ENCODE measurements at places on chromosomes 2 and 18.
A peak's percentile ranks its signal among the peaks of the same experiment; 100 is the strongest.

DNA sequence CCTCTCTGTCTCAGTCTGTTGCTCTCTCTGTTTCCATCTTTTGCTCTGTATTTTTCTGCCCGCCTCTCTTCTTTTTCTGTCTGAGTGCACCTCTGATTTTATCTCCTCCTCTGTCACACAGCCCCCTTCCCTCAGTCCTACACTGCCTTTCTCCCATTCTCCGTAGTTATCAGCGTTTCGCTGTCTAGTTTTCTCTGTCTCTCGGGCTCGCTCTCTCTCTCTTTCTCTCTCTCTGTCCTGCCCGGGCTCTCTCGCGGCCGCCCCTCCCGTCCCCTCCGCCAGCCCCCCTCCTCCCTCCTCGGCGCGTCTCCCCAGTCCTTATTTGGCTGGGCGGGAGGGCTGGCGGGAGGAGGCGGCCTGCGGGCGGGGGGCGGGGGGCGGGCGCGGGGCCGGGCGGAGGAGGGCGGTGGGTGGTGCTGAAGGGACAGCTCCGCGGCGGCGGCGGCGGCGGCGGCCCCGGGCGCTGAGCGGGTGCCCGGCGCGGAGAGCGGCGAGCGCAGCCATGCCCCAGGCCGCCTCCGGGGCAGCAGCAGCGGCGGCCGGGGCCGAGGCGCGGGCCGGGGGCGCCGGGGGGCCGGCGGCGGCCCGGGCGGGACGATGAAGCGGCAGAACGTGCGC lies at the start of gene KCNK3:
Gene KCNK3 (plus strand): TSS at position 444 of the 618 bp plus-strand sequence. CDS start 154 bp downstream, at position 598.
- no peak for DNase-seq

GRCh38 chr2:129396980-129397599 lies 582.4 kb upstream of the RAB6C start:
- DNase-seq = no peak

DNA sequence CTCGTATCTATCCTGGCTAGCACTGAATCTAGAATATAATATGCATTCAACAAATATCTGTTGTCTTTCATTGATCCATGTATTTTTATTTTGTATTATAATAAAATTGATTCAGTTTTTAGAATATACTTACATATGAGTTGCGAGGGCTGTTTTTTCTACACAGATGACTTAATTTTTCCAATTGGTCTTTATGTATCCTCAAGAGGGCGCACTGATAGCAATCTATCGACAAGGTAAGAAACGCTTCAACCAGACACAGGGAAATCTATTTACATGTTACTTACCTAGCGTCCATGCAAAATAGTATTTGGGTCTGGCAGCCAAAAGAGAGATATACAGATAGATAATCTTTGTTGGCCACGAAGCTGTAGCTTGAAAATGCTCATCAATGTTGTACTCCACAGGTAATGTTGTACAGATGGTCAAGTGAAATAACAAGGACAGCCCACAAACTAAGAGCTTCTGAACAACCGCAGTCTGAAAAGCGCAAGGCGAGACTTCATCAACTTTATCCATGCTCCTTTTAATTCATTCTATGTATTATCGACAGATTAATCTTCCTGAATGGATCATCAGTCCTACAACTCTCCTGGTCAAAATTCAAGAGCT lies 35.5 kb upstream of the KIDINS220 start:
- peak; percentile 36 for DNase-seq

GRCh38 chr2:240507778-240508251 lies 50.0 kb downstream of the ANKMY1 start:
- DNase-seq = no peak

- DNase-seq = no peak
These were observed 1136.0 kb downstream of the LRP1B start for GRCh38 chr2:140994856-140995255.

DNA sequence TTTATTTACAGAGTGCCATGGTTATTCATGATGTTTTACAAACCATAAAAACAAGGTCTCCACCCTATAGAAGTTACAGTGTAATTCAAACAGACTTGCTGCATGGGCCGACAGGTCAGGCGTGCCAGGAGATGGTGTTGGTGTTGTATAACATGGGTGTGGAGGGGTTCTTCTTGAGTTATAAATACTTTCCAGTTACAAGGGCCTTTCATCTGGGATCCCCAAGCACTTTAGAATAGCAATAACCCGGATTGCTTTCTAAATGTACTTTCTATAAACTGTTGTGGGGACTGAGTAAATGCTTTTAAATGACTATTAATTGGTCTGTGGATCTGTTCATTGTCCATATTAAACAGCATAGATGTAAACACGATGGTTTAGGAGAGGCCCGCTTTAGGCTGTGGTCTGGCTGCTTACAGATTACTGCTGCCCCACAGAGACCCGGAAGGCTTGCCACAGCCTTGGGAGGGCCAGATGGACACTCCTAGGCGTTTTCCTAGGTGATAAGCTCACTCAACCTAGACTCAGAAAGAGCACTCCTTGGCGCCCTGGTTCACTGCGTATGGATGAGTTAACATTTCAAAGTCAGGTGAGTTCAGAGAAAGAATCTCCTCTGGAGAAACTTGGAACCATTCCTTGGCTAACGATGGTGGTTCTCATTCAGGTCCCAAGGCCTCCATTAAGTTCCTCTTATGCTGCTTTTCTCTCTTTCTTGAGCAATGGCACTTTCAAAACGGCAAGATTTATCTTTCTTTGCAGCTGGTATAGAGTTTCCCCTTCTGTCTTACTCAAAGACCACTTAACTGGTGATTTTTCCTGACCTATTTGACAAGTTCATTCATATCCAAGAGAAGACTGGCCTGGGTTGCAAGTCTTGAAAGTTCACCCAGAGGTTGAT lies 3.6 kb upstream of the KIAA2012 start:
- DNase-seq = no peak

- no peak for DNase-seq
These were observed 164.2 kb downstream of the VWC2L start for GRCh38 chr2:214575030-214575429.

DNA sequence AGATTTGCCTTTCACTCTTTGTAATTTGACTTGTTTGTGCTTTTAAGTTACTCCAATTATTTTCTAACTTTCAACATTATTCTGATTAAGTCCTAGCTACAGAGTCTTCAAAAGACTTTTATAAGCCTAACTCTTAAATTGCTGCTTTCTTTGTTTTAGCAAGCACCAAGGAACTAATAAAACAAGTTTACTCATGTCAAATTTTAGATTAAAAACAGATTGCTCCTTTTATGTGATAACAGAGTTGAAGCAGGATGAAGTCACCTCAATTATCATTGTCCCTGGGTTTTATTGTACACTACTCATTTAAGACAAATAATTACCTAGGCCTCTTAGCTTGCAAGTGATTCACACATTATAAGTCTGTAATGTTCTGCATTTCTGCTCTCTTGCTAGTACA lies 678.4 kb downstream of the ERBB4 start:
- no peak for DNase-seq

DNA sequence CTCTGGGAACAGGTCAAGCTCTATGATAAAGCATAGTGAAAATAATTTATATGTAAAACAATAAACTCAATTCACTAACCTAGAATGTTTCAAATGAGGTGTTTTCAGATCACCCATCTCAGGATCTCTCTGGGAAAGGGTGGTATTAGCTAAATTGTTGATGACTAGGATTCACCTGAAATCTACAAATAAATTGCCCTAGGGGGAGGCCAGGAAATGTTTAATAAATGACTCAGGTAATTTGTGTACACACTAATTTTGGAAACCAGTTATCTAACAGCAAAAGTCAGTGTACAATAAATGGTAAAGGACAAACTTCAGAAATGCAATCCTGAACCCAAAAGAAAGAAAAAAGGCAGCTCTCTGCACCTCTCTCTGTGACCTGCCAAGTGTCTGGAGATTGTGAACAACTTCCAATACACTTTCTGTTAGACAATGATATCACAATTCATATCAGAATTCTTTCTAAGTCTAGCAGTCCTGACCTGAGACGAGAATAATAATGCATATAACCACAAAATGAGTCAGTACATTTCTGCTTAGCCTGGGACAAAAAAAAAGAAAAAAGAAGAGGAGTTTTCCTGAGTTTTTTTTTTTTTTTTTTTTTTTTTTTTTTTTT lies 760.0 kb downstream of the EPHA4 start:
- DNase-seq = no peak

- DNase-seq = peak; percentile 11
These were observed 166.6 kb downstream of the TNS1 start for GRCh38 chr2:217835931-217836891.

Measured in CD4-positive, alpha-beta T cell treated with Interferon alpha-2 for 1 hour (primary cell).